ENCODE measurements at places on chromosomes 12 and 14. TPM values are rescaled to one million over a fixed set of nuclear protein-coding genes. Genes with fewer than 3 reads are reported as not detected.

Gene PTCSC3
- total RNA-seq, result not detected

Gene RHNO1
- total RNA-seq, result 65.3 TPM

Gene CCDC184
- total RNA-seq, result 0.65 TPM

Gene TOMM20L
- not detected for total RNA-seq

Gene FOXM1
- 102 TPM for total RNA-seq
